ENCODE measurements at places on chromosomes 1 and 21.

GRCh38 chr1:226633541-226634165, 85.1 kb downstream of the STUM start:
- no peak for DNase-seq

GRCh38 chr1:19988267-19989006, 9.0 kb upstream of the PLA2G2A start:
- DNase-seq, result no peak

DNA sequence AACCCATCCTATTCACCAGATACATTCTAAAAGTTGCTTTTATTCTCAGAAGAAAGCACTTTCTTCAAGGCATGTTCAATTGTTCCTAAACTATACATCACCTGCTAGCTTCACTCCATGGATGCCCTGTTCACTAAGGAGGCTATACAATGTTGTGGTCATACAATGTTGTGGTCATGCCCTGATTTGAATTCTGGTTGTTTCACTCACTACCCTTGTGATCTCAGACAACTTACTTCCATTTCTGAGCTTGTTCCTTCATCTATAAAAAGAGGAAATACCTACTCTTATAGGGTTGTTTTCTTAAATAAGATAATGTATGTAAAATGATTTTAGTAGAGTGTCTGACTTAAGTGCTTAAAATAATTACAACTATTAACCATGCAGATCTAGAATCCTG, 19.7 kb downstream of the EDEM3 start:
- no peak for DNase-seq

- no peak for DNase-seq
Observed at GRCh38 chr1:104056786-104057185, 307.1 kb downstream of the AMY1C start.

DNA sequence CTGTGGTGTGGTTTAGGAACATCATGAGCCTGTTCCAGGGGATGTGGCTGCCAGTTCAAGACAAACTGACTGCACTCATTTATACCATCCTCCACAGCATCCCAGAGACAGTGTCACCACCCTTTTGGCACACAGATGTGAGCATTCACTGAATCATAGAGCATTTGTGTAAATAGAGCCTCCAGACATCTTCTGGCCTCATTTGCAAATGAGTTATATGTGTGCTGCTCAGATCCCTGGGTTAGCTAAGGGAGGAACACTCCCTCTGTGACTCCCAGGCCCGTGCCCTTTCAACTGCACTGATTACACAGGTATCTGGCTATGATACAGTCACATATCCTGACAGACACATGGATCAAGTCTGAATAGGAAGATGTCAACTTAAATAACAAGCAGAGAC, 351.5 kb upstream of the PLD5 start:
- DNase-seq, result no peak

DNA sequence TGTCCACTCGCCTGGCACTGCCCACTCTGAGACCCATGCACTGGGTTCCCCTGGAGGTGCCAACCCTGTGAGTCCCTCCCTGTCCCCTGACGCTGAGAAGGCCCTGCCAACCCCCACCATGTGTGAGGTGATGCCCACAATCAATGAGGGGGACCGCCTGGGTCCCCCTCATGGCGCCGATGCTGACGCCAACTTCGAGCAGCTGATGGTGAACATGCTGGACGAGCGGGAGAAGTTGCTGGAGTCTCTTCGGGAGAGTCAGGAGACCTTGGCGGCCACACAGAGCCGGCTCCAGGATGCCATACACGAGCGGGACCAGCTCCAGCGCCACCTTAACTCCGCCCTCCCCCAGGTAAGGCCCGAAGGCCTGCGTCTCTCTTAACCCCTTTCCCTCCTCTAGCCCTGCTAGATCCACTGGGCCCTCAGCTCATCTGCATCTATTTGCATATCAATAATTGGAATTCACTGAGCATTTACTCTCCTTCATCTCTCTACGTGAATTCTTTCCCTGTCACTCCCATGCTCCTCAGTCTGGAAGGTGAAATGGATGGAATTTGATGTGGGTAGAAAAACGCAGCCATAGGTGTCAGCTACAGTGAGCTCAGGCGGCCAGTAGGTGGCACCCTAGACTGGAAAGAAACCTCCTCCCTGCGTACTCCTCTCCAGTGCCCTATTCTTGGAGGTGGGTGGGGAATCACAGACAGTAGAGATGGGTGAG, 12.8 kb downstream of the PPFIA4 start:
- DNase-seq, result peak; percentile 73

GRCh38 chr1:195481293-195481692, 1126.9 kb downstream of the KCNT2 start:
- no peak for DNase-seq

- DNase-seq, result no peak
Observed at GRCh38 chr1:66302184-66302742, 231.7 kb upstream of the SGIP1 start.

DNA sequence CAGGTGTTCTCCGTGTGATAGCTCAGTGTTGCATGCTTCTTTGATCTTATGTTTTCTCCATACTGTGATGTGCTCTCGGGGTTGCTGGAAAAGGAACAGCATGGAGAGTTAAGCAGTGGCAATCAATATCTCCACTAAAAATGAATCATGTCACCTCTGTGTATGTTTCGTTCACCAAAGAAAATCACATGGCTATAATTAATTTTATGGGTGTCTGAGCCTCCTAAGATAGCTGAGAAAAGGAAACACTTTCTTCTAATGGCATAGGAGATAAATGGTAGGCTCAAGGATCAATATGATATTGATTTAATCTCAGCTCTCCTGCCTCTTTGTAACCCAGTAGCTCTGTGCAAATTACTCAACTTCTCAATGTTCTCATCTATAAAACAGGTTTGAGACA, 14.3 kb downstream of the FAM177B start:
- DNase-seq, result no peak

DNA sequence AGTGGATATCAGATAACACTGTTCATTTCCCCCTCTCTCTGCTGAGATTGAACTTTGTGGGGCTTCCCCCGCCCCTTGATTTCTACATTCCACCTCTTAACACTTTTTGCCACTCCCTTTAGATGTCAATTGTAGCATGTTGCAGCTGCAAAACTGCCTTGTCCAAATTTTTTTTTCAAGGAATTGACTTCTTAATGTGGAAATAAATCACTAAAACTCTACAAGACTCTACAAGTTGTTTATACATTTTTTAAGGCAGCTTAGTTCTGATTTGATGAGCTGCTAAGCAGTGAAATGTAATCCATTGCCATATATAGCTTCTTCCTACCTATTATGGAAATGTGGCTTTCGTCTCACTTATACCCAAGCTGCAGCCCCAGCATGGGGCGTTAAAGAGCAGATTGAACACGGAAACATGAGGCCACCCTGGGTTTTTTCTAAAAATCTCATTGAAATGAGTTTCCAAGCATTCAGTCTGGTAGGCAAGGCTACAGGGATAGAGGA, 132.2 kb downstream of the SYT2 start:
- DNase-seq, result peak; percentile 90

GRCh38 chr21:45858180-45858579, 123.4 kb upstream of the COL6A1 start:
- no peak for DNase-seq

DNA sequence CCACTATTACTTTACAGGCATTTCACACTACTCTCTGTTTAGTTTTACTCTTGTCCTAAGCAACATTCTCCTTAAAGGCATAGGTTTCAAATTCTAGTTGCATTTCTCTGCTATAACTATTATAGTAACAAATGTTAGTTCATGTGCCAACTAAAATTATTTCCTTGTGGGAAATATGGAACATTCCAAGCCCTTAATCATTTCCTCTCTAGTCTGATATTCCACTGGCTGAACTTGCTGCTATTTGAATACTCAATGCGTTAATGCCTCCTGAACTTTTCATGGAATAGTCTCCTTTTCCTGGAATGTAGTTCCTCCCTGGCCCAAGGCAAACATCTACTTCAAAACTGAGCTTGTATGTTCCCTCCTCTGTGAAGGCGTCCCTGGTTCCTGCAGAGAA, 19.3 kb upstream of the TBX19 start:
- DNase-seq, result no peak

- no peak for DNase-seq
Observed at GRCh38 chr1:54095546-54096226, 42.3 kb downstream of the TCEANC2 start.

DNA sequence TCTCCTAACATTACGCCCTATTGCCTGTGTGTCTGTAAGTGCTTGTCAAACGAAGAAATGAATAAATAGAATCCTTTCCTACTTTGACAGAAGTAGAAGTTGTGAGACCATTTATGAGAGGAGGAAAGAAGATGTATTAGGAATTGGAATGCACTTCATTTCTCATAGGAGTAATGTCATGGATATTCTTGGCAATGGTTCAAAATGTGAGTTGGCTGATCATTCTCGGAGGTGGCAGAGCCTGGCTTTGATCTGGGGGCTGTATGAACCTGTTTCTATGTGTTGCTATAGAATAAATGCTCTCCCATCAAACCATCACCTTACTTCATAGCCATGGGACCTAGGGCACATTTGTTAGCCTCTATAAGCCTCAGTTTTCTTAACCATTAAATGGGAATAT, 10.1 kb upstream of the SERBP1 start:
- DNase-seq, result no peak

DNA sequence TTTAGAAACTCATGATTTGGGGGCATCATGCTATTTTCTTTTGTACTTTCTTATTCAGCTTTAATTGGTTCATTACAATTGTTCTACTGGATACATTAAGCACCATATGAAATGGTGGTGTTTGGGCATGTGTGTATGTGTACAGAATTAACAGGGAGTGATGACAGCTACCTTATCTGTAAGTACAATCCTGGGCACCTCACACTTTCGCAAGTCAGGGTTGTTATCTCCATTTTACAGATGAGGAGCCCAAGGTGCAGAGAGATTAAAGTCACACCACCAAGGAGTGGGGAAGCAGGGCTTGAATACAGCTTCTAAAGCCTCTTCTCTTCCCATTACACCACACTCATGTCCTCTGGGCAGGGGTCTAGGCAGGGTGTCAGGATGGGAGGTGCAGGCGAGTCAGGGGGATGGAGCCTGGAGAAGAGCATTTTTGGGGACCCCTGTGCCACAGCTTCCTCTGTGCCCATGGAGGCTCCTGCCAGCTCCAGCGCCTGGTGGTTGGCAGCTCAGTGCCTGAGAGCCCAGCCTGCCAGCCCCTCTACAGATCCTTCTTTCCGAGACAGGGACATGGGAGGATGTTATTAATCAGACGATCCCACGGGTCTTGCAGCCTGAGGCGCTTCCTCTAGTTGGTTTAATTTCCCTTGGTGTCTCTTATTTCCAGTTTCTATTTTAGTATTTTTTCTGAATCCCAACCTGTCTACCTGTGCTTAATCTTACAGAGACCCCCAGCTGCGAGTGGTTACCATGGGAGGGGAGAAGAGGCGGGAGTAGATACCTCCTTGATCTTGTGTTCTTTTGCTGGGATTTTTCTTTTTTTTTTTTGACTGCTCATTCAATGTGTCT, 126.2 kb upstream of the CD34 start:
- no peak for DNase-seq

- peak; percentile 22 for DNase-seq
Observed at GRCh38 chr1:2451741-2452140, 24.3 kb upstream of the PLCH2 start.

GRCh38 chr1:75134647-75135572, 722 bp downstream of the LHX8 start:
- no peak for DNase-seq

DNA sequence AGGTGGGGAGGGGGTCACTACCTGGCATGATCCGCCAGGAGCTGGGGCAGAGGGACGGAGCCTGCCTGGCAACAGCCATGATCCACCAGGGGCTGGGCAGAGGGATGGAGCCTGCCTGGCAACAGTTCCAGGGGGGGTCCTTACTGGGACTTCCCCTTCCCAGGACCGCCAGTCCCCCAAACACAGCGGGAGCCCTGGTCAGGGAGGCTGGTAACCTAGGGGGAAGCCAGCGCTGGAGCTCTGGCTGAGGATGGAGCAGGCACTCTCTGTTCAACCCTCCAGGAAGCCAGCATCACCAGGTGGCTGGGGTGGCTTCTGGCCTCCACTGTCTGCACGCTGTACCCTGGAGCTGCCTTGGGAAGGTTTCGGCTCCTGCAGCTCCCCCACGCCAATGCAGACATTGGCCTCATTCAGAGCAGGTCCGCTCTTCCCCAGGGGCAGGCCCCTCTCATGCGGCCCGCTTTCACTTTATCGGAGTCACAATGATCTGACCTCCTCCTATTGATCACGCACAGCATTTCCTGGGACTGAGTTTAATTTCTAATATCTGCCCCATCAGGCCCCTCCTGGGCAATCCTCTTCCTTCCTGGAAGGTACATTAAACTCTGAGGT, 68.4 kb upstream of the ABCG1 start:
- DNase-seq, result no peak

- DNase-seq, result no peak
Observed at GRCh38 chr1:67534627-67535065, 104.4 kb upstream of the SERBP1 start.

GRCh38 chr1:157135646-157136045, 2.5 kb downstream of the ETV3 start:
- DNase-seq, result no peak

DNA sequence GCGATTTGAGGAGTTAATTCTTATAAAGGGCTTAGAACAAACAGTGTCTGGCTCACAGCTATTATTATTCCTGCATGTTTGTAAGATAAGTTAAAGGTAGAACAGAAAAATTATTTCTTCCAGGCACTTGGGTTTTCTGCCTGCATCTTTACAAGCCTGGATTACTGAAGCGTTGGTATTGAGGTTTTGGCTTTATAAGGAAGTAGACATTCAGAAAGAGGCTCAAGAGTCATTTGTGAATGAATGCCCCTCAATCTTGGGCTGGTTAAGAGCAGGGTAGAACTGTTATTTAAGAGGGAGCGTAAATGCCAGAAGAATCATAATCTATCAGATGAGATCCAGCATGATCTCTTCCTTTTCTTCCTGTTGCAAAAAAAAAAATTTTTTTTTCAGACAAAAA, 77.3 kb upstream of the ARID1A start:
- DNase-seq, result no peak

- DNase-seq, result no peak
Observed at GRCh38 chr1:157955857-157956256, 37.6 kb upstream of the KIRREL1 start.

Data from NCI-H2171 (cell line).